Vein endothelial cell (primary cell): ENCODE measurements at places on chromosomes 6 and 20. TPM values are rescaled to one million over a fixed set of nuclear protein-coding genes. Genes with fewer than 3 reads are reported as not detected.

TUBB2B gene
- total RNA-seq, result 2.0 and 5.6 TPM in 2 replicates

TMEM200A gene
- 0.33 and 0.67 TPM in 2 replicates for total RNA-seq

OGFR gene
- 34.5 and 34.9 TPM in 2 replicates for total RNA-seq

SNAP25 gene
- total RNA-seq, result not detected in 2 replicates

PRSS16 gene
- total RNA-seq, result not detected in 2 replicates

APMAP gene
- 69.2 and 75.5 TPM in 2 replicates for total RNA-seq

TMEM217 gene
- total RNA-seq, result 15.4 and 19.7 TPM in 2 replicates

MCHR2 gene
- not detected in 2 replicates for total RNA-seq

SLC17A1 gene
- not detected in 2 replicates for total RNA-seq

HLA-DOB gene
- total RNA-seq, result under 0.01 and 0.19 TPM in 2 replicates

INSM1 gene
- not detected in 2 replicates for total RNA-seq

KHDC1L gene
- not detected in 2 replicates for total RNA-seq

RNF182 gene
- total RNA-seq, result 4.3 and 8.2 TPM in 2 replicates

CD109 gene
- 36.3 and 77.2 TPM in 2 replicates for total RNA-seq

ATAT1 gene
- total RNA-seq, result 4.6 and 6.8 TPM in 2 replicates

TRIM31 gene
- total RNA-seq, result not detected in 2 replicates

MATN4 gene
- 0.33 TPM in 1 of 2 replicates, not detected in the other for total RNA-seq

CBFA2T2 gene
- total RNA-seq, result 6.8 and 9.1 TPM in 2 replicates

PBOV1 gene
- total RNA-seq, result not detected in 2 replicates

TTLL9 gene
- under 0.01 and 0.10 TPM in 2 replicates for total RNA-seq

TAP2 gene
- total RNA-seq, result 18.3 and 21.6 TPM in 2 replicates

XPO5 gene
- total RNA-seq, result 37.2 and 41.0 TPM in 2 replicates

KIF25 gene
- not detected in 2 replicates for total RNA-seq
